ENCODE measurements at places on chromosomes 3 and 15.

GRCh38 chr3:66603151-66603611, 102.4 kb upstream of the LRIG1 start:
- no peak for DNase-seq

- DNase-seq, result no peak
Observed at GRCh38 chr3:177481329-177481728, 284.0 kb upstream of the TBL1XR1 start.

- DNase-seq, result no peak
Observed at GRCh38 chr3:112561484-112561733, 353 bp downstream of the ATG3 start.

DNA sequence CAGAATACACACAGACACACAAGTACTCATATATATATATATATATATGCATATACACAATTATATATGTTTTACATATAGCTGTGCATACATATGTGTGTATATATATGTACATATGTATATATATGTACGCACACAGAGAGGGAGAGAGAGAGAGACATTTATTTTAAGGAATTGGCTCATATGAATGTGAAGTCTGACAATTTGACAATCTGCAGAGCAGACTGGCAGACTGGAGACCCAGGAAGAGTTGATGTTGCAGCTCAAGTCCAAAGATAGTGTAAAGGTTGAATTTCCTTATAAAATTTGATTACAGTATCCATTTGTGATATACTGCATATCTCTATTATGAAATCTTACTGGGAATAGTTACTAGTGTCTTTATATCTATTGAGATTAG, 1330.3 kb upstream of the CADM2 start:
- no peak for DNase-seq

GRCh38 chr3:177777699-177778098, 580.4 kb upstream of the TBL1XR1 start:
- DNase-seq, result peak; percentile 7

DNA sequence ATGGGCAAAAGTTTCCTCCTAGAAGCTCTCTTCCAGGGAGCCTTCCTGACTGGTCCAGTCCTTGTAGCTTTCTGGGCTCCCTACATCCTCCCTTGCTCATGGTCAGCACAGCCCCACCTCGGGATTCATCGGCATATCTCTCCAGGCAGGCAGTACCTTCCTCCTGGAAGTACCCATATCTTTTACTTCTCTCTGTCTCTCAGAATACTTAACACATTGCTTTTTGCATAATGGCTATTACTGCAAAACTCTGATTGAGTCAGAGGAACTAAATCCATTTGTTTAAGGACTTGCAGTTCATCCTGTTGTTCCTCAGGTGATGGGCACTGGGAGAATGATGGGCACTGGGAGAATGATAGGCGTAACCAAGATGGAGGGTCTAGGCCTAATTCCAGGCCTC, 13.8 kb upstream of the ZBTB38 start:
- DNase-seq, result no peak

DNA sequence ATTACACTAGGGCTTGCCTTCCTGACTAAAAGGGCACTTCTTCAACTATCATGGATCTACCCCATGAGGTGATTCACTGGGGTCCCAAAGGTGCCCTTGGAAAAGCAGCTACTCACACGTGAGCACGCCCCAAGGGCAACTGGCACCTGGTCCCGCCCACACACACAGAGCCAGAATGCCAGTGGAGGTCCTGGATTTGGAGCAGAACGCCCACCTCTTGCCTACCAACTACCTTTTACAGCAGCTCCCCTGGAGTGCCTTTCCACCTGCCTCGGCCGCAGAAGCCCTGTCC, 1.8 kb upstream of the CTDSPL start:
- DNase-seq, result no peak

- DNase-seq, result no peak
Observed at GRCh38 chr3:47961036-47961435, 55.2 kb downstream of the MAP4 start.

- DNase-seq, result no peak
Observed at GRCh38 chr3:49410846-49411534, 786 bp downstream of the RHOA start.

DNA sequence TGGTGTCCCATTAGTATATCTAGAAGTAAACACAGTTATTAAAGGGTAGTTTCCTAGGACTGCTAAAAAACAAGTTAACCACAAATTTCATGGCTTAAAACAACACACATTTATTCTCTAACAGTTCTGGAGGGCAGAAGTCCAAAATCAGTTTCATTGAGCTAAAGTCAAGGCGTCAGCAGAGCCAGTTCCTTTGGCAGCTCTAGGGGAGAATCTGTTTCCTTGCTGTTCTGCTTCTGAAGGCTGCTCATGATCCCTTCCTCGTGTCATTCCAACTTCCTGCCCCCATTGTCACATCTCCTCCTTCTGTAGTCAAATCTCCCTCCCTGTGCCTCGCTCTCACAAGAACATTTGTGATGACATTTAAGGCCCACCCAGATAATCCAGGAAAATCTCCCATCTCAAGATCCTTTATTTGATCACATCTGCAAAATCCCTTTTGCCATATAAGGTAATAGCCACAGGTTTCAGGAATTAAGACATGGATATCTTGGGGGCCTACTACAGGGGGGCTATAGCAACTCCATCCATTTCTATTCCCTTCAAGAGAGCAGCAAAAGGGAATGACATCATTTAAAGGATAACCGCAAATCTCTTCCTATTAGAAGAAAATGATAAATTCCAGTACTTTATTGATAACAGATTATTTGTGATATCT, 50.1 kb downstream of the GPR176 start:
- DNase-seq, result no peak

DNA sequence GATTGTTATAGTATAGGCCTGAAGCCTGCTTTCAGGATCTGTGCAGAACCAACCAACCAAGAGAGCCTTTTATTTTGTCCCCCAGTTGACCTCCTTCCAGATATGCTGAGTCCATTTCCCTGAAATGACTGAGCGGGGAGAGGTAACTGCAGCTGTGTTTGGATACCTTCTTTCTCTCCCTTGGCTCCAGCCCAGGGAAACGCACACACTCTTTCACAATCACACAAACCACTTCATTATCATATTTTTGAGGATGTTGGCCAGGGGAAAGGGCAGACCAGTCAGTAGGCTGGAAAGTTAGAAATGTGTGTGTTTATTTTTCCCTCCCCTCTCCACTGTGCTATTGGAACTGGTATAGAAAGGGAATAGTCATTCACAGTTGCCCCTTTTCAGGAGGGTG, 417.7 kb upstream of the TBL1XR1 start:
- DNase-seq, result no peak

- DNase-seq, result no peak
Observed at GRCh38 chr3:57974796-57975388, 33.3 kb upstream of the FLNB start.

DNA sequence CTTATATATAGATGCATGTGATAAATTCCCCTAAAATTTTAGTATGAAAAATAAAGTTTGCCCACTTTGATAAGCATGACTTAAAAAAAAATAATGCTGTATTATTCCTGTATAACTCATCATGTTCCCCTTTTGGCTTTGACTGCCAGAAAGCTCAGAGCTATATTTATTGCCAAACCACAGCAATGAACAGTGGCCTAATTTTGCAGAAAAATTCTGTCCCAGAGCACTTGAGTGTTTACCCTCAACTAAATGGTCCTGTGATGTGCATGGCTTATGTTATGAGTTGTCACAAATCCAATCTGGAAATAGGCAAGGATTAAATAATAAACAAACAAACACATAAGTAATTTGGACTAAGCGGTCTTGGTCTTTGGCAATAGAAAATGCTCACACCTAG, 276.7 kb downstream of the SLC9A9 start:
- DNase-seq, result no peak

- DNase-seq, result no peak
Observed at GRCh38 chr15:64501396-64501715, 41.0 kb downstream of the ZNF609 start.

- DNase-seq, result no peak
Observed at GRCh38 chr3:178826435-178827123, 245.0 kb downstream of the ZMAT3 start.

- DNase-seq, result no peak
Observed at GRCh38 chr15:65058394-65059368, 9.1 kb downstream of the RASL12 start.

- no peak for DNase-seq
Observed at GRCh38 chr3:137259701-137260100, 301.9 kb downstream of the IL20RB start.

GRCh38 chr3:42066516-42067181, 24.5 kb upstream of the TRAK1 start:
- no peak for DNase-seq

DNA sequence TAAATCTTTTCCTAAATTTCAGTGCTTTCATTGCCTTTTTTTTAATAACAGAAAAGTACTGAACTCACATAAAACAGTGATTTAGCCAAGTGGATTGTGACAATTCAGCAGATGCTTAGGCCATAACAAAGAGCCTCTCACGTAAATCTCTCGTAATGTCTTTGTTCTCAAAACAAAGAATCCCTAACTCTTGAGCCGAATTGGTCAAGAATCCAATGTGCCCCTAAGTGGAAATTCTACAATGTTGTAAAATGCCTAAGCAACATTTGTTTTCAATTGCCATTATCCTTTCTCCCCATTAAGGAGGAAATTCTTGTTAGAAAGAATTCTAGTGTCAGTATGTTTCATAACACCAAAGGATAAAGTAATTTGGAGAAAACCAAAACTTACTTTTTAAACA, 235.7 kb upstream of the THBS1 start:
- DNase-seq, result no peak

Measured in T follicular helper cell (primary cell).